Large intestine (tissue), 12 donors: ENCODE measurements at places on chromosomes 3 and 15. TPM values are rescaled to one million over a fixed set of nuclear protein-coding genes. Genes with fewer than 3 reads are reported as not detected.

RBP2 gene
- 2,966 TPM for polyA plus RNA-seq

CLDN1 gene
- polyA plus RNA-seq = 17.4 TPM

IL12A gene
- 2.8 TPM for polyA plus RNA-seq

SYNPR gene
- polyA plus RNA-seq = 0.87 TPM

TMEM108 gene
- polyA plus RNA-seq = 2.8 TPM

AHSG gene
- 1.8 TPM for polyA plus RNA-seq

CHRM5 gene
- polyA plus RNA-seq = 0.48 TPM

GPR62 gene
- 0.18 TPM for polyA plus RNA-seq

DUOX1 gene
- polyA plus RNA-seq = 2.6 TPM

TM6SF1 gene
- polyA plus RNA-seq = 1.4 TPM

TLR9 gene
- polyA plus RNA-seq = 0.37 TPM

GOLIM4 gene
- 94.8 TPM for polyA plus RNA-seq

PRSS50 gene
- polyA plus RNA-seq = 3.1 TPM

CCR2 gene
- 1.3 TPM for polyA plus RNA-seq

CIP2A gene
- polyA plus RNA-seq = 9.3 TPM

FAM107A gene
- 1.3 TPM for polyA plus RNA-seq

P2RY13 gene
- polyA plus RNA-seq = 4.9 TPM

NEK10 gene
- polyA plus RNA-seq = 0.87 TPM

SPSB4 gene
- 2.2 TPM for polyA plus RNA-seq

LRRC34 gene
- 2.1 TPM for polyA plus RNA-seq

PRKCD gene
- 37.0 TPM for polyA plus RNA-seq

SACM1L gene
- 73.3 TPM for polyA plus RNA-seq

GRAMD2A gene
- 11.5 TPM for polyA plus RNA-seq

SLC12A1 gene
- 0.10 TPM for polyA plus RNA-seq

PTX3 gene
- polyA plus RNA-seq = 9.2 TPM

GPR171 gene
- 2.5 TPM for polyA plus RNA-seq

LIPH gene
- 6.9 TPM for polyA plus RNA-seq

TMEM207 gene
- polyA plus RNA-seq = 2.9 TPM

ZPLD1 gene
- polyA plus RNA-seq = 0.22 TPM

POPDC2 gene
- 12.2 TPM for polyA plus RNA-seq

CALML4 gene
- polyA plus RNA-seq = 170 TPM

CLSTN2 gene
- polyA plus RNA-seq = 1.8 TPM
